Urothelium cell line (cell line): ENCODE measurements at places on chromosomes 7 and 10.
A peak's percentile ranks its signal among the peaks of the same experiment; 100 is the strongest.

- no peak for DNase-seq
Measured at GRCh38 chr7:2919256-2919655, 75.1 kb upstream of the GNA12 start.

- DNase-seq, result peak; percentile 74
Measured at GRCh38 chr10:132023092-132023811, 41.5 kb upstream of the BNIP3 start.

DNA sequence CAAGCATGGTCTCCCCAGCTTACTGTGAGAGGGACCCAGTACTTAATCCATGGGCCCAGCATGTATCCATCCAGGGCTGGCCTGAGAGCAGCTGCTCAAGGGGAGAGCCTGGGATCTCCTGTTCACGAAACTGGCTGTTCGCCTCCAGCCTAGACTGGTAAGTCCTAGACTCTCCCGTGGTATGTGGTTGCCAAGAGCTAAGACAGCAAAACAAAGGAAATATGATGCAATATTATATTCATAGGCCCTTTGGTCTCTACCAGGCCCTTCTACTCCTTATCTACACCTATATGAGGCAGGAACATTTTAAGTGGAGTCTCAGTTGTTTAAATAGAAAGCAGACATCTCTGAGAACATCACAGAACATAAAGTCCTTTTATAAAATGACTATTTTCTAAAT, 28.9 kb upstream of the STK17A start:
- DNase-seq, result peak; percentile 25

- DNase-seq, result no peak
Measured at GRCh38 chr7:5170251-5170650, 19.8 kb upstream of the WIPI2 start.

GRCh38 chr10:12434277-12434676, 84.9 kb downstream of the CAMK1D start:
- DNase-seq, result no peak

DNA sequence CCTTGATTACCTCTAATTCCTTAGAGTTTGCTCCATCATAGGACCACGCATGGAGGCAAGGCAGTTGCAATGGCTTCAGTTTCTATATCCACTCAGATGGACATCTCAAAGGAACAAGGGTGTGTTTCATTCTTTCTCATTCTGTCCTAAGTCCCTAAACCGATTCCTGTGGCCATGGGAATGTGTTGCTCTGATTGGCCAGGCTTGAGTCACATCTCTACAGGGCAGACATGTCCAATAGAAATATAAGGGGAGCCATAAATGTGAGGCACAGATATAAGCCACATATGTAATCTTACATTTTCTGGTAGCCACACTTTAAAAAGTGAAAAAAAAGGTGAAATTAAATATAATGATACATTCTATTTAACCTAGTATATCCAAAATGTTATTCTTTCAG, 16.9 kb upstream of the DLD start:
- no peak for DNase-seq

GRCh38 chr7:100215895-100216294, 3.9 kb upstream of the PVRIG start:
- DNase-seq, result no peak

DNA sequence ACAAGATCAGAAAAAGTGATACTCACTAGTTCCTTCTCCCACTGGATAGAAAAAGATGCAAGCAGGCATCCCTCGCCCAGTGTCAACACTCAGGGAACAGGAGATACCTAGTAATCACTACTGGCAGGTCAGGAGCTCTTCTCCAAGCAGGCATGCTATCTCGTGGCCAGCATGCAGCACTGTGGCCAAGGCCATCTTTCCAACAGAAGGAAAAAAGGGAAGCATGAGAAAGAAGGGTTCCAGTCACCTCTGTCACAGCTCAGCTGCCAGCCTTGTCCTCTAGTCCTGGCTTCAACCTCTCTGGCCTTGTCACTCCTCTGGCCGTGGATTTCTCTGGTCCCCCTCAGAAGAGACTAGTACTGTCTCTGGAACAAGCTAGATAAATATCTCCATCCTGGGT, 45.3 kb downstream of the DLG5 start:
- DNase-seq, result no peak

GRCh38 chr10:31457858-31458257, 138.8 kb downstream of the ZEB1 start:
- DNase-seq, result no peak

- DNase-seq, result no peak
Measured at GRCh38 chr10:66521506-66521905, 404.3 kb upstream of the LRRTM3 start.

DNA sequence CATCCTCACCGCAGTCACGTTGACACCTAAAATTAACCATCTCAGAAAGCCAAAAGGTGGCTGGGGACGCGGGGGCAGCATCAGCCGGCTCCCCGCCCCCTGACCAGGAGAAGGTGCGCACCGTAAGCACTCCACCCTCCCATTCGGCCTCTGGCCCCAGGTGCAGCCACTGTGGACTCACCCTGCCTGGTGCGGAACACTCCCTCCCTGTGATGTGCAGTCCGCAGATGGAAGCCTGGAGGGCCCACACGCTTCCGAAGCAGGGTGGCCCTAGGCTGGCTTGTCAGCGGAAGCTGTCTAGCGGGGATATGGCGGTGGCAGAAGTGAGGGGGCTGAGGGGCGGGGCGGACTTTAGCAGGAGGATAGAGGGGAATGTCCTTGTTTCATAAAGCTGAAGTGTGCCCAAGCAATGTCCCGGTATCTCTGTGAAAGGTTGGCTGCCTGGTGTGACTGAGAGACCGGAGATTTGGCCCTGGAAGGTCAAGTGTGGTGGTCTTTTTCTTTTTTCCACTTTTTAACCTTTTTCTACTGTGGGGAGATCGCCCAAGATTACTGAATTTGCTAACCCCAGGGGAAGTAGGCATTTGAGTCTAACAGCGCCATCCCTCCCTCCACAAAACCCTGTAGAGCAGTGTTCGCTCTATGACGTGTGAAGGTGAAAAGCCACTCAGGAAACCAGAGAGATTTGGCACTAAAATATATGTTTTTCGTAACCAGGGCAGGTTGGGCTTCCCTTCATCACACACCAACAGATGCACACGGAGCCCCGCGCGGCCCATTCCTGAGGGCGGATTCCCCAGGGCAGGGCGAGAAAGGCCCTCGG, 74.7 kb downstream of the CXCL12 start:
- DNase-seq, result no peak

GRCh38 chr10:132353456-132354355, 21.7 kb downstream of the LRRC27 start:
- DNase-seq, result no peak

GRCh38 chr7:92461027-92462003, 14.0 kb downstream of the GATAD1 start:
- DNase-seq, result peak; percentile 73

- DNase-seq, result peak; percentile 64
Measured at GRCh38 chr7:111499027-111499426, 63.3 kb downstream of the IMMP2L start.

DNA sequence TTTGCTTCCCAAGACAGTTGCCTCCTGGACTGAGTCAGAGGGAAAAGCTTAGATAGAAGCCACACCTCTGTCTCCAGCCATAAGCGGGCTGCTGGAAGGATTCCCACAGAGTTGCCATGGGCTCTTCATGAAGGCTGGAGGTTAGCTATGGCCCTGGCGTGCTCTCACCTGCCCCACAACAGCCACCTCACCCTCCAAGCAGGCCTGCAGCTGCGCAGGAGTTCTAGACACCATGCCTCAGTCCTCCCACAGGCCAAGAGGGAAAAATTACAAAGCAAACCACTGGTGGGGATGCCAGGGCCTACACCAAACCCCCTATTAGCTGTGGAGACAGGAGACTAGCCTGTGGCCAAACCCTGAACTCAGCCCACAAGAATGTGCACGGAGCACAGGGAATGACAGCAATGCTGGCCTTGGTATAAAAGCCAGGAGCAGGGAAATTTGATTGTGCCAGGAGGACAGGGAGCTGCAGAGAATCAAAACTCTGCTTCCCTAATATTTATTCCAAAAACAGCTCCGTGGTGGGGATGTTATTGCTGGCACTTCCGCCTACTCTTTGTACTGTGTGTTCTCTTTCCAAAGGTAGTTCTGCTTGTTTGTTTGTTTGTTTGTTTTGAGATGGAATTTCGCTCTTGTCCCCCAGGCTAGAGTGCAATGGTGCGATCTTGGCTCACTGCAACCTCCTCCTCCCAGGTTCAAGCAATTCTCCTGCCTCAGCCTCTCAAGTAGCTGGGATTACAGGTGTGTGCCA, 60.3 kb upstream of the STK17A start:
- DNase-seq, result peak; percentile 85

GRCh38 chr10:12724807-12725579, 276.5 kb downstream of the CCDC3 start:
- DNase-seq, result no peak

DNA sequence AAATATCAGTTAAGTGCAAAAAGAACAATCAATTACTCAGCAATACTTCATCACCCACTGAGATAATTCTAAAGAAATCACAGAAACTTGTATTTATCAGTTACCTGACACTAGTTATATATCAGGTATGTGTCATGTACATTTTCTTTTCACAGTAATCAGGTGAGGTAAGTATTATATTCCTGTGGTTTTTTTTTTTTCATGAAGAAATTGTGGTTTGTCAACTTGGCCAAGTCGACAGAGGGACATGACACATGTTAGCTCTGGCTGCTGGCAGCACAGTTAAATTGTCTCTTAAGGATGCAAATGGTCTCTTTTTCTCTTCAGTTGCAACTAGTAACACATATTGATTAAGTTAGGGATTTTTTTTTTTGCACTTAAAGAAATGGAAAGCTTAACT, 13.7 kb upstream of the GPR141 start:
- DNase-seq, result no peak

DNA sequence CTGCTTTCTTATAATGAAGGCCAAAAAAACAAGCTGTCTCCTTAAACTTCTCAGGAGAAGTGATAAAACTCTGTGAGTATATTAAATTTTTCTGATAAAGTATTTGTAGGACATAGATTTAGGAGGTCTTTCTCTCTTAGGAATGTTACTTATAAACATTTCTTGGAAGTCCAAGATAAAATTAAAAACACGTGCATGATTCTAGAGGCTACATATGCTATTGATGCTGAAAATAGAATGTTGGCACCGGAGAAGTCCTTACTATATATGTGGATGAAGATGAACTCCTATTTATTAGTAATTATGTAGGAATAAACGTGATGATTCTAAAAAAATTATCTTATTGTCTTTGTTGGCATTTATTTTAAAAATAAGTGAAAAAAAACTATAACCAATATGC, 241.3 kb upstream of the LRRTM3 start:
- DNase-seq, result no peak

DNA sequence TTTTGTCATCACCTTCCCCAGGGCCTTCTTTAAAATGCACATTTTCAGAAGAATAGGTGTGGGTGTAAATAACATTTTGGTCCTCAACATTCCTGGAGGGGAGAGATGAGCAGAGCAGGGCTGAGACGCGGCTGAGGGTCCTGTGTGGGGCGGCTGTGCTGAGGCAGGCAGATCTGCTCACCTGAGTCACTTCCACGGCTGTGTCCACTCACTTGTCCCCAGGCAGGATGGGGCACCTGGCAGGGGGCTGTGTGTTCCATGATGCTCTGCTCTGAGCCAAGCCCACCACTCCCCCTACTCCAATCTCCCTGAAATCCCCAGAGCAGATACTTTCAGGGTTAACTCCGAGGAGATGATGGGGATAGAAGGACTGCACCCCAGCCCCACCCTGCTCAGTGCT, 93.8 kb downstream of the GLRX3 start:
- DNase-seq, result no peak

DNA sequence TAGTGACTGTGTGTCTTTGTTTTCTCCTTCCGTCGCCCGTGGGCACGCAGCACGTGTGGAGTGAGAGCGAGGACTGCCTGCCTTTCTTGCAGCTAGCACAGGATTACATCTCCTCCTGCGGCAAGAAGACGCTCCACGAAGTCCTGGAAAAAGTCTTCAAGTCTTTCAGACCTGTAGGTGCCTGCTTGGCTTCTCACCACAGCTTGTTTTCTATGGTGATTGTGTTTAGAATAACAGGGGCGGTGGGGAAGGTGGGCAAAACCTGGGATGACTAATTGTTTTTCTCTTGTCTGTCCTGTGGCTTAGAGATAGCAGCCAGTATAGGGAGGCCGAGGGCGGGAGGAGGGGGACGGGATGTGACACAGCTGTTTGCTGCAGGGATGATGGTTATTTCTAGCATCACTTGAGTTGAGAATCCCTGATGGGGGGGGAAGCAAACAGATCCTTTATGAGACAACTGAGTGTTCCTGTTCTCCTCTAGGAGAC, 11.4 kb downstream of the MTURN start:
- no peak for DNase-seq

DNA sequence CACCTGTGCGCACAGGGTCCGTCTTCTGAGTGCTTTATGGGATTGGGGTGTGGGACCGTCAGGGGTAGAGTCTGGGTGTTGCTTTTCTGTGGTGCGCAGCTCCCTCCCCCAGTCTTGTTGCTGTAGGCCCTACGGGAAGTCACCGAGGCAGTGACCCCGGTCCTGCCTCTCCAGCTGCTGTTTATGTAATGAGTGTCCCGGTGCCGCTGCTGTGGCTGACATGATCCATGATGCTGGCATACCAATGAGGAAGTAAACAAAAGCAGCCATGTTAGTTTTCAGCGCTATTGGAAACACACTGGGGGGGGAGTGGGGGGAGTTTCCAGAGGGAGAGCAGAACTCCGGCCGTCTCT, 1.1 kb downstream of the TRIM8 start:
- peak; percentile 17 for DNase-seq

GRCh38 chr7:47661051-47661714, 79.3 kb upstream of the TNS3 start:
- no peak for DNase-seq

DNA sequence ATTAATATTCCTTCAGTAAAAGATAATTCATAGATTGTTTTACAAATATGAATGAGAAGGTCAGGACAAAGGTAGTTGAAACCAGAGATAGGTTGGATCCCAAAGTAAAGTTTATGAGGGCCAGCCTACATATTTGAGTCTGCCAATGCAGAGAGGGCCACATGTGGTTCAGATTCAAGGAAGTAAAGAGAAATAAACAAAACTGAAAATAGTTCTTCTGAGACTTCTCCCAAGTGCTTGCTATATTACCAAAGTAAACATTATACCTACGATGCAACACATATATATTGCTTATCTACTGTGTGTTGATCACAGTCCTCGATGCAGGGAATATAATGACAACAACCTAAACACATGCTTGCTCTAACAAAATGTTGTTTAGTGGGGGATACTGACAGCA, 109.8 kb downstream of the MALRD1 start:
- no peak for DNase-seq

DNA sequence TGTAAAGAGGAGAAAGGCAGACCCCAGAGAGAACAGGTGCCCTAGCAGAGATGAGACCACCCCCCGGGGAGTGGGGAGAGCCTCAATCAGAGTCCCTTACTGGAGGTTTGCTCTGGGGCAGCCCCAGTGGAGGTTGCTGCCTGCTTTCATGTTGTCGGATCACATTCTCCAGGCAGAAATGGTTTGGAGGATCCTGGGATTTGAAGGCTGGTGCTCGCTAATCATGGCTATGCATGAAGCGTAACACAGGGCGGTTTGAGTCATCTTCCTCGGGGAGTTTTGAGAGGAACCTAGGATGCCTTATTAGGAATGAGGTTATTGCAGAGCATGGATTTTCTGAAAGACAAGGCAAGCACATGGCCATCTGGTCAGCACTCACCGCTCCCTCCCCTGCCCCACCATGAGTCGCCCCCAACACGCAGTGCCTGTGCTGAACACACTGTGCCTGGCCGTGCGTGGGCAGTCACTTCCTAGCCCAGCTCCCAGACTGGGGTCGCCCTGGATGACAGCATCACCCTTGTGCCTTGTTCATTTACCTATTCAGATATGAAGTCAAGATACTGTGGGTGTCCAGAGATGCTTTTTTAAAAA, 319.9 kb downstream of the DPP6 start:
- no peak for DNase-seq
